NCI-H1048 (cell line): ENCODE measurements at places on chromosomes 1 and 21.

DNA sequence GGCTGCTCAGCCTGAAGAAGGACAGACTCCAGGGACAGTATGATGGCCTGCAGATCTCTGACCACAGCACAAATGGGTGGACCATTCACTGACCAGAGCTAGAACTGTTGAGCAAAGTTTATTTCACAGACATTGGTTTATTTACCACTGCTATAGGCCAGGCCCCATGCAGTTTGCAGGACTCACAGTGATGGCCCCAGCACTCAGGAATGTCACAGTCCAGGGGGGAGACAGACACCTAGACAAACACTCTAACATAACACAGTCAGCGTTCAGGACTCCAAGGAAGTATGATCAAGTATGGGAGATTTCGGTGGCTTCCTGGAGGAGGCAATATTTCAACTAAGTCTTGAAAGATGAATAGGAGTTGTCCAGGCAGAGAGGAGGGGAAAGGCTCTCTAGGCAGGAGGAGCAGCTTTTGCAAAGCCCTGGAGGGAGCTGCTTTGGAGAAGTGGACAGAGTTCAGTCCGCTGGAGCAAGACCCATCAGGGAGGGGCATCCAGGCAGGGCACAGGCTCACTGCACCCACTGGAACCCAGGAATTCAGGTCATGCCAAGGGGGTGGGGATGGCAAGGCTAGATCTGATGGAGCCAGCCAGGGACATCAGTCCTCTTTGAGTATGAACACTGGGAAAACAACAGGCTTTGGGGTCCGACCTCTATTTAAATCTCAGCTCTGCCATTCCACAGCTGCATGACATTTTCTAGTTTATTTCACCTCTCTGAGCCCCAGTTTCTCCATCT is 454.3 kb downstream of the MATN1 start:
- no peak for DNase-seq

DNA sequence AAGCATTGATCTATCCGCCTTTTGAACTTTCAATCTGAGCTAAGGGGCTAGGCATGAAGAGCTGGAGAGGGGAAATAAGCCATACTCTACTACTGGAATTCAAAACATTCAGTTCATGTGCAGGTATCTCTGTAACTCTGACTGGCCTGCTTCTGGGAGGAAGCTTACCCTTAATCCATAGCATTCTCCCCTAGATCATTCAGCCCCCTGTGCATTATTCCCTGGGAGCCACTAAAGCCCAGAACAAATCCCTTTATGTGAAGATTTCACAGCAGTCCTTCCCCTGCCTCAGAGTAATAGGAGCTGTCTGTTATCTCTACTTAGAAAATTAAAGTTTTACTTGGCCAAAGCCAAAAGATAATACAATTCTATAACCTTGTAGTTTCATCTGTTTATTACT is 300.7 kb downstream of the SEC16B start:
- no peak for DNase-seq

GRCh38 chr1:162689745-162690671 is 57.7 kb downstream of the DDR2 start:
- DNase-seq = no peak

- DNase-seq = no peak
These were observed 50.2 kb downstream of the LRRC8D start for GRCh38 chr1:89870998-89871397.

DNA sequence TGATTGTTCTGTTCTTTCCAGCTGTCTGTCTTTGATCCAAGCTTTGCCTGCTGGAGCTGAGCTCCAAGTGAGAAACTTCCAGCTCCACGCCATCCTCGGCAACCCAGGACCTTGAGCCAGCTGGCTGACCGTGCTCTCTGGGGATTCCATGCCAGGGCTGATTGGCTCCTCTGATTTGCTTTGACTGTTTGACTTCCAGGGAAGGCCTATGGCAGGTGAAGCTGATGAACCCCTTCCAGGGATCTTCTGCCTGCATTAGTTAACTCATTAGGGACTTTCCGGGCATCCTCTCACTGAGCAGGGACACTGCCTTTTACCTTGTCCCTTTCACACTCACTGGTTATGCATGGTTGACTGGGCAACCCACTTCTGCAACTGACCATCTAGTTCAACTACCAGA is 406.1 kb downstream of the RPS6KC1 start:
- no peak for DNase-seq

GRCh38 chr1:214213136-214213535 is 67.8 kb upstream of the SMYD2 start:
- DNase-seq = no peak

DNA sequence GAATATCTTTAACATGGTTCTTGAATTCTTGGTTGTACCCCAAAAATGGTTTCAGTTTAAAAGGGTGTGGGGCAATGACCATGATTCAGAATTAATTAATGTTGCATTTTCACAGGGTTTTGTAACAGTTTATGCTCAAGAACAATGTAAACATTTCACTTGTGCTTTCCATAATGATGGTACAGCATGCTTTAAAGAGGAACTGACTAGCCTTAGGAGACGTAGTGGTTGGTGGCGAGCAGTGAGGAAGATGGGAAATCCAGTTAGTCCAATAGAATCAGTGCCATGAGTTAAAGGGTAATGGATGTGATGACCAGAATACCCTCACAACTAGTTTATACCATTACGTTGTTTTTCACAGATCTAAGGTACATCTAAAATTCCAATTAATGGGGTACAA is 138.0 kb downstream of the HS2ST1 start:
- no peak for DNase-seq

DNA sequence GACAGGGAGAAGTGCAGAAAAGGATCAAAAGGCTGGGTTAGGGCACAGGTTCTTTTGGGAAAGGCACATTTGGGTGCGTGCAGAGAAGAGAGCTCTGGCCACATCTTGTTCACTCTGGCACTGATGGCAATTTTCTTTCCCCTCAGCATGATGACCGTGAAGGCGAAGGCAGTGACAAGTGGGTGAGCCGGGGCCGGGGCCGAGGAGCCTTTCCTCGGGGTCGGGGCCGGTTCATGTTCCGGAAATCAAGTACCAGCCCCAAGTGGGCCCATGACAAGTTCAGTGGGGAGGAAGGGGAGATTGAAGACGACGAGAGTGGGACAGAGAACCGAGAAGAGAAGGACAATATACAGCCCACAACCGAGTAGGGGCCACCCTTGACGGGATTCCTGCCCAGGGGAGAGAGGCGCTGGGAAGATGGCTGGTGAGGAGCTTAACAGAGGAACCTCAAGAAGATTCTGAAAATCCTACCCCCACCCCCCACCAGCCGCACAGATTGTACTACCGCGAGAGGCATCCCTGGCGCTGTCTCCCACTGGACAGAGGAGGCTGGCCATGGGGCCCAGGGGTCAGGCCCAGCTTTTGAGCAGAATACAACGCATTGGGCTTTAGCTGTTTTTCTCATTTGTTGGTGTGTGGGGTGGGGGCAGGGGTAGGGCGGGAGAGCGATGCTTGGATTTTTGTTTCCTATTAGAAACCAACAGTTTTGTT is 2.4 kb upstream of the SH3D21 start:
- no peak for DNase-seq

- no peak for DNase-seq
These were observed 41.0 kb upstream of the PTPRC start for GRCh38 chr1:198597690-198598430.

DNA sequence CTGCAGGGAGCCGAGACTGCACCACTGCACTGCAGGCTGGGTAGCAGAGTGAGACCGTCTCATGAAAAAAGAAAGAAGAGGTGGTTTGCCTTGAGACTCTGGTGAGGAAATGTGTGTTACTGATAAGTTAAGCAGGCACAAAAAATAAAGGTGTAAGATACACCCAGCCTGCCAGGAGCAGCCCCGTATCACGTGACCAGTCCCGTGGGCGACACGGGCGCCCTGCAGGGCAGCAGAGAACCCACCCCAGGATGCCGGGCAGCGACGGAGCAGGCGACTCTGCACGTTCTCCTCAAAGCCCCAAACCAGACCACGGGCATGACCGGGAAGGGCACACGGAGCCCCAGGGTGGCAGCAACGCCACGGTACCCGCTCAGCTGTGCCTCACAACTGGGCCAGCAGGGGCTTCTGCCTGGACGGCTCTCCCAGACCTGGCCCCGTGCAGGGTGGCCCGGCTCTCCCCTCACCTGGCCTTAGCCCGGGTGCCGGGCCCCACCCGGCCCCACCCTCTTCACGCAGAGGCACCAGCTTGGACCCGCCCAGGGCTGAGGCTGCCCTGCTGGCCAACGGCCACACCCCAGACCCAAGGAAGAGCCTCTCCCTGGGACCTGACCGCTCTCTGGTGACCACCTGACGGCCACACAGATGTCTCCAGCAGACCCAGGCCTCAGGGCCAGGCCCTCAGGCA is 8.1 kb upstream of the TNFRSF4 start:
- no peak for DNase-seq

DNA sequence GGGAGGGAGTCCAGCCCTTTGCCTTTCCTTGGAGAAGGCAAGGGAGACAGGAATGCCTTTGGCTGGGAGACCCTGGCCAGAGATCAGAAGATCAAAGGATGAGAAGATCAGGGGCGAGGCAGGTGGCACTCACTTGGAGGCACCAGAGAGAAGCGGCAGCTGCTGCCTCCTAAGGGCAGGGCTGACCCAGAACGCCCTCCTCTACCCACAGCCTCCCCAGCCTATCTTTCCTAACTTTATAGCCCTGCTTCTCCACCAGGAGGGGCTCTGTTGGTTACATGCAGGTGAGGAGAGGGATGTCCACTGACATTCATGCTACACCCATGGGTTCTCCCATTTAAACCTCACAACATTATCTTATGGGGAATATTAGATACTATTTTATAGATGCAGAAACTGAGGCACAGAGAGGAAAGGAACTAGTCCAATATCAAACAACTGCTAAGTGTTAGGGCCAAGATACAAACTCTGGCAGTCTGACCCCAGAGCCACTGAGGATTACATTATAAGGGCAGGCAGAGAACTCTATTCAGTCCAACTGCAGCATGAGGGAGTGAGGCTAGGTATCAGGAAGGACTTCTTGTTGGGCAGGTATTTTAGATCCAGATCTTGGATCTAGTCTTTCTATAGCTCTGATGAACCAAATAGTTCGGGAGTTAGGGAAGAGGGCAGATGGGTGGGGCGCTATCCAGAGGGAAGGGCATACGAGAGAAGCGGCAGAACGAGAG is 19.9 kb downstream of the LGR6 start:
- no peak for DNase-seq
